Esophagus (tissue), 2 donors: ENCODE measurements at places on chromosomes 6 and 20. TPM values are rescaled to one million over a fixed set of nuclear protein-coding genes. Genes with fewer than 3 reads are reported as not detected.

RBPJL gene
- polyA plus RNA-seq, result 0.04 TPM

HCK gene
- polyA plus RNA-seq, result 2.9 TPM

ELOVL4 gene
- polyA plus RNA-seq, result 10.8 TPM

SLPI gene
- 1,882 TPM for polyA plus RNA-seq
